Caudate nucleus (tissue), 63 donors: ENCODE measurements at places on chromosomes 7 and 10.

DNA sequence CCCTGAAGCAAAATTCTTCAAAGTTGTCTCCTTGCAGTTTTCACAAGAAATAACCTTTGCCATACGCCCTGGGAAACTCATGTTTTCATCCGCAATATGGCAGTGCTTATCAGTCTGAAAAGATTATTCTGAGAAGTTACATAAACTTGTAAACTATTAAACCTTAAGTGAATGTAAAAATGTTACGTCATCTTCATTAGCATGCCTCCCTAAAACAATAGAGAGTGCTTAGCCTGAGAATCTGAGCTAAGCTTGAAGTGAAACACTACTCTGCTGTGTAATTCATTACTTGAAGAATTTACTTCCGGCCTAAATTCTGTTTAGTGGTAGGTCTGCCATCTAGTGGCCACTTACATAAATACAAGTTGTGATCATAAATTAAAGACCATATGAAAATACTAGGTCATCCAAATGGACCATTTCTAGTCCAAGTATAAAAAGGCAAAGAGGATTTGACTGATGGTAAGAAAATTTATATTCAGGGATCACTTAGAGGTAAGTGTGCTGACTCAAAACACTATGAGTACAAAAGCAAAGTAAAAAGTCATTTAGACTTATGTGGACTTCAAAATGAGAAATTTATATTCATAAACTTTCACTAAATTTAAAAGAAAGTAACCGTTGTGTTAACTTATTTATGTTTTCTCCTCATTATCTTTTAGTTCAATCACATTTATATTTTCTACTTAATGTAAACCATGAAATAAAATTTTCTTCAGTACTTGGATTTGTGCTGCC, 745.1 kb upstream of the LRRTM3 start:
- DNase-seq: no peak

GRCh38 chr7:133783276-133783675, 343.9 kb upstream of the LRGUK start:
- no peak for DNase-seq

GRCh38 chr7:126856691-126857291, 395.9 kb downstream of the GRM8 start:
- DNase-seq: no peak

- no peak for DNase-seq
Observed at GRCh38 chr10:34773636-34774630, 41.2 kb downstream of the PARD3 start.

- DNase-seq: no peak
Observed at GRCh38 chr10:32795598-32796183, 162.3 kb downstream of the ITGB1 start.

- DNase-seq: no peak
Observed at GRCh38 chr7:50155755-50156154, 62.7 kb upstream of the ZPBP start.

GRCh38 chr10:131184503-131184902, 127.0 kb downstream of the TCERG1L start:
- no peak for DNase-seq

- DNase-seq: no peak
Observed at GRCh38 chr10:12876266-12876665, 125.2 kb downstream of the CCDC3 start.

DNA sequence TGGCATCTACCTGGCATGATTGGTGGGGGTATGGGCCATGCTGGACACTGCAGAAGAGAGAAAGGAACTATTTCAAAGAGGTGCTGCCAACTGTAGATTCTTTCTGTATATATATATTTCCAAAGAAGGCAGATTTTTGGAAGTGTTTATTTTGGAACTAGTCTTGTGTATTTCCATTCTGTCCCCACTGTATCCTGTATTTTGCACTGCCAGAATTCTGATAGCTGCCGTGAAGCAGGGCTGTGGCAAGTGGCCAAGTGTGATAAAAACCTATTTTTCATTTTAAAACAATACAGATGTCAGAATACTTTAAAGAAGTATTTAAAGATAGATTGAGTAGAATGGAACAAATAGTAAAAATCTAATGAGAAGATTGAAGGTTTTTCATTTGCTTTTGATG, 17.1 kb downstream of the MCU start:
- no peak for DNase-seq

DNA sequence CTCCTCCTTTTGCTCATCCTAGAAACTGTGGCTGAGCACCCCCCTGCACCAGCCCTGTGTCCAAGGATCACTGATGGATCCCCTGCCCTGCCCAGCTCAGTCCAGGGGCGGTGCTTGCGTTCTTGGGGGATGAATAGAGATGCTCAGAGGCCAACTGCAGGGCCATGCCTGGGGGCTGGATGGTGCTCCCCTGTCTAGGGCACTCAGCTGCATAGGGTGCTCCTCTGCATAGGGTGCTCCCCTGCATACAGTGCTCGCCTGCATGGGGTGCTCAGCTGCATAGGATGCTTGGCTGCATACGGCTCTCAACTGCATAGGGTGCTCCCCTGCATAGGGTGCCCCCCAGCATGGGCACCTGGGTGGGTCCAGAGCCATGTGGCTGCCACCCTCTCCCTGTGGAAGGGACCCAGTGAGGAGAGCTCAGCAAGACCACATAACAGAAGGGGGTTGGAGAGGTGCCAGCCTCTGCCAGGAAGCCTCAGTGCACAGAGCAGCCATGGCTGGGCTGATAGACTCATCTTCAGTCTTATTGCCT, 95.0 kb downstream of the BMS1 start:
- no peak for DNase-seq

DNA sequence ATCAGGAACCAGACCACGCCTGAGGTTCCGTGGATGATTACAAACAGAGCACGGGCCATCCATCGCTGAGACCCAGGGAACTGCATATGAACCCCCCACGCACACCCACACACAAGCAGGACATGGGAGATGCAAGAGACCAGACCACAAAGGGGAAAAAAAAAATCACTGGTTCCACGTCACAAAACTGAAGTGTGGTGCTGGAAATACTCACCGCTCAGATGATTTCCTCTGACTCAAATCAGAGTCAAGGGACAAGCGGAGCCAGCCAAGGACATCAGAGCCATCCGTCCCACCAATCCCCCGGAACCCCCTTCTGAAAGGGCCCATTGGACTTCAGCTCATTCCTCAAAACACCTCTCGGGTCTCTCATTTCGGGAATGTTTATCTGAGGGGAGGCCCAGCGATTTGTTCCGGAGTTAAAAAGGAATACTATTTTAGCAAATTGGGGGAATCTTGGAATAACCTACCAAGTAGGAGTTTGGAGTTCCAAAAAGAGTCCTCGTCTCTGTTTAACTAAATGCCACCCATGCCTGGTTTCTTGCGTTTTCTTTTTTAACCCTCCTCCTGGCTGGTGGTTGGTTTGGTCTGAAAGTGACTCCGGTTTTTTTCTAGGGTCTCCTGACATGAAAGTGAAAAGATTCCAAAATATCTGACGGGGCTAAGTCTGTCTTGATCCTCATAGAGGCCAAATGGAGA, 15.0 kb downstream of the SNX8 start:
- no peak for DNase-seq

DNA sequence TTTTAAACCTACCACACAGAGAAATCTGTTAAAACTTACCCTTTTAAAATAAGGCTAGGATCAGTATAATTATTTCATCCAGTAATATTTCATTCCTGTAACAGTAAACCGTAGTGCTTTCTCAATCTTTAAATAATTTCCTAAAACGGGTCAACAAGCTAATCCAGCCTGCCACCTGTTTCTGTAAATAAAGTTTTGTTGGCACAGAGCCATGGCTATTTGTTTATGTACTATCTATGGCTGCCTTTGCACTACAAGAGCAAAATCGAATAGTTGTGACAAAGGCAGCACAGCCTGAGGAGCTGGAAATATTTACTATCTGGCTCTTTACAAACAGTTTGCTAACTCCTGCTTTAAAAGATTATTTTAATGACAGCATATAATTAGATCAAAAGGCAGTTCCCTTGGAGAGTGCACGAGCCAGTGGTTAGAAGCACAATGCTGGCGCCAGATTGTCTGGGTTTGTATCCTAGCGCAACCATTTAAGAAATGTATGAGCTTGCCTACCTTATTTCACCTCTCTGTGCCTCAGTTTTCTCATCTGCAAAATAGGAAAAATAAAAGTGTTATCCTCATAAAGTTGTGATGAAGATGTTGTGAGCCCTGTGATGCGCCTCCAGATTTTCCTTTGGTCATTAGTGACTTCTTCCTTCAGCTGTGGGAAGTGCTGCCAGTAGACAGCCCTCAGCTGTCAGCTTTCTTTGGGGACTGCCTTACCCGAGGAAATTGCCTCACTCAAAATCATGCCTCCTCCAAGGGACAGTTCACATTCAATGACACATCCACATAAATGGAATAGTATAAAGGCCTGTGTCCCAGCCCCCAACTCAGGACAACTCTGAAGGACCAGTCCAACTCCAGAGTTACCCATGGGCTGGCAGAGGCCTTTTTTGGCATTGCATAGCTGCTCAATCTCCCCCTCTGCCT, 11.8 kb upstream of the MIOS start:
- no peak for DNase-seq

- no peak for DNase-seq
Observed at GRCh38 chr7:20574784-20575720, 40.4 kb upstream of the ABCB5 start.

GRCh38 chr10:101446071-101446470, 92.1 kb downstream of the BTRC start:
- DNase-seq: no peak

- DNase-seq: no peak
Observed at GRCh38 chr7:12030116-12030515, 181.0 kb upstream of the TMEM106B start.

DNA sequence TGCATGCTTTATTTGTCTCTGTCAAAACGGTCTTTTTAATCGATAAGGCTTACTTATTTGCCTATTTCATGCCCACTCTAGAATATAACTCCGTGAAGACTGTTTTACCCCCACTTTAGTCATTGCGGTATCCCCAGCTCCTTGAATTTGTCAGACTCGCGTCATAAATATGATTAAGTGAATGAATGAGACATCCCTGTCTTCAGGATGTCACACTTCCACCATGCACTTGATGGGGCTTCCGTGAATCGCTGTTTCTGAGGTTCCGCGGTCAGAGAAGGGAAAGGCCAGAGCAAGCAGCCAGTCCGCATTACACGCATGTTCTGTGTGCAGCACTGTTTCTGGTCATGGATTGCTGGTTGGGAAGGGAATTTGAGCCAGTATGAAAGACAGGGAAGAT, 138.8 kb downstream of the CELF2 start:
- no peak for DNase-seq

DNA sequence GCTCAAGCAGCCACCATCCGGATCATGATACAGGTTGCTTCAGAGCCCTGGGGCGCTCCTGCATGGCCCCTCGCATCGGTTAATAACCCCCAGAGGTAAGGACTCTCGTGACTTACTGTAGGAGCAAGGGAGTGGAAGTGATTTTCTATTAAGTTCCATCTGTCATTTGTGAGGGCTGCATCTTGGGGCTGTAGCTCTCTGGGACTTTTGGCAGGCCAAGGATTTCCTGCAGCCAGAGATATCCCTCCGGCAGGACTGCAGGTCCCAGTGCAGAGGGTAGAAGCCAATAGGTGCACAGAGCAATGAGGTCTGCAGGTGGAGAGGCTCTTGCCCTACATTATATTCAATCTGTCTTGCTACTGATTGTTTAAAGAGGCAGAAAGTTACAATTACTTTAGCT, 356.8 kb upstream of the ADARB2 start:
- DNase-seq: no peak

DNA sequence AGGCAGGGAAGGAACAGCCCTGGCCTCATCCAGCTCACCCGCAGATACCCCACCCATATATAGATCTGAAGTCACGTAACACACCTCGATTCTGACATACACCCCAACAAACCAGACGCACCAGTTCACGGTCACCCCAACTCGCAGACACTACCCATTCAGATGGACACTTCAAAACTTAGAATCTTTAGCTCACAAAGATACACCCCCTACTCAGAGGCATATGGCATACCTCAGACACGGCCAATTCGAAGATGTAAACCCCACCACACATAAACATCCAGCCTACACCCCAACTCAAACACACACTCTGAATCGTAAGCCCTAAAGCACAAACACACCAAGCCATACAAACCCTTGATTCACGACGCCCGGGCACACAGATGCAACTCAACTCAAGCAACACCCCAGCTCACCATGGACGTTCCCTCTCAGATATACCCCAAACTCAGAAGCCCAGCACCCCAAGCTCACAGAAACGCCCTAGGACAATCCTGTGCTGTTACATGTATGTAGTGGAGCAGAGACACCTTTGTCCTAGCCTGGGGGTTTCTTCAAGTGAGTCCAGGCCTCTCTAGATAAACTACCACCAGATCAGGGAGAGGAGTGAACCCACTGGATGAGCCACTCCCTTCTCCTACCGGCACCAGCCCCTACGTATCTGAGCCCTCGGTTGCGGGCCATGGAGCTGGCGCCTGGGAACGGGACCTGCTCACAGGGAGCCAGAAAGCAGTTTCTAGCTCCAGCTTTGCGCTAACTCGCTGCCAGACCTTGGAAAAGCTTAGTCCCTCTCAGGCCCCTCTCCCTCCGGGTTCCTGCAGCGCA, 8.8 kb downstream of the PSD start:
- DNase-seq: no peak

- no peak for DNase-seq
Observed at GRCh38 chr10:104540181-104540580, 100.9 kb upstream of the SORCS3 start.

DNA sequence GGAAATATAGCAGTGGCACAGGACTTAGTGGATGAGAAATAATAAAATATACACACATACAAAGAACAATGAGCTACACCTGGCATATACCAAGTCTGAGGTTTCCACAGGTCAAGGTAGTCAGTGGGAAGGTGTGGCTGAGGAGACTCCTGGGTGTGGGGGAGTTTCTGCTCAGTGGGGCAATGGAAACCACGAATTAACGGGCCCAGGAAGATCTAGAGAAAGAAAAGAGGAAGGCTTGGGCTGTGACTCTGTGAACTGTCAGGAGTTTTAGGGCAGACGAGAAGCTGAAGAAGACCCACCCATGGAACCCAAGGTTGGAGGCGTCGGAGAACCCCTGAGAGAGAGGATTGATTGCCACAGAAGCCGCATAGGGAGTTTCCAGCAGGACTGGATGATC, 196.5 kb downstream of the HERPUD2 start:
- no peak for DNase-seq

- DNase-seq: no peak
Observed at GRCh38 chr10:31239961-31240360, 79.1 kb upstream of the ZEB1 start.

GRCh38 chr7:6656413-6656812, 19.3 kb downstream of the ZNF316 start:
- no peak for DNase-seq

- DNase-seq: no peak
Observed at GRCh38 chr7:28481091-28481926, 69.0 kb downstream of the CREB5 start.

- DNase-seq: no peak
Observed at GRCh38 chr7:106590209-106590816, 70.6 kb downstream of the CCDC71L start.

- DNase-seq: no peak
Observed at GRCh38 chr10:69224862-69225657, 4.9 kb downstream of the HKDC1 start.

- DNase-seq: no peak
Observed at GRCh38 chr10:58014436-58014835, 253.3 kb downstream of the IPMK start.
